ENCODE measurements at places on chromosomes 2 and 18. TPM values are rescaled to one million over a fixed set of nuclear protein-coding genes. Genes with fewer than 3 reads are reported as not detected.
A peak's percentile ranks its signal among the peaks of the same experiment; 100 is the strongest.

DNA sequence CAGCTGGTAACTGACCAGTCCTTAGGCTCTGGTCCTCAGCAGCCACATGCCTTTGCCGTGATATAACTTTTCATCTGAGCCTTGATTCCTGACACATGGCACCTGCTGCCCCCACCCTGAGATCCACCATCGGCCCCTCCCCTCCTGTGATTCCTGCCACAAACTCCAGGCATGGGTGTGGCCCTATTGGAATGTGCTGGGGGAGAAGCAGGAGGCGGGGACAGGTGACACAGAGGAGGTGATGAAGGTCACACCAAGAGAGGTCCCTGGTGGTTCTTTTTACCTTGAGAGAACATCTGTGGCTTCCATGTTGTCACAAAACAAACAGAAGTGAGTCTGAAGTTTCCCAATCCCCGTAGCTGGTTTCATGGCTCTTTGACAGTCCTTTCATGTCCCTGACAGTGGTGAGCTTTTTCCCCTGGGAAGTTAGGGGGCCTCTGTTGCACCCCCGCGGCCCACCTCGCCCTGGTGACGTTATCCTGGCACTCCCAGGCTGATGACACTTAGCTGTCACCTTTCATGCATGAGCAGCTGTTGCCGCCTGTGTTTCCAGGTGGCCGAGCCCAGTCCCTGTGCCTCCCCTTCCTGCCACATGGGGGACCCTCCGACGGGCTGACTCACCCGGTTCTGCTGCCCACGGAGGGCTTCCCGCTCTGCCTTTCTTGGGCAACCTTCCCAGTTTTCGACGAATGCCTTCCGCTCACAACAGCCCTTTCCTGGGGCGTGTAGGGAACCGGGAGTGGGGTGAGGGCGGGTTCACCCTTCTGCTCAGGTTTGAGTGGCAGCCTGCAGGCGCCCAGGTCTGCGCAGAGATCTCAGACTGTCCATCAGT lies 66.3 kb upstream of the GLI2 start:
- peaks cover 21% of the 10 kb centered on the region for H3K27me3 ChIP-seq
- H3K27ac ChIP-seq: no peak overlapping the region
- peaks cover 4% of the 10 kb centered on the region for H3K36me3 ChIP-seq

Gene CDH19
- not detected for total RNA-seq

- no peaks in the 10 kb centered on the region for H3K27me3 ChIP-seq
- peaks cover 27% of the 10 kb centered on the region for H3K4me1 ChIP-seq
- no peaks in the 10 kb centered on the region for H3K36me3 ChIP-seq
- no peak overlapping the region for H3K4me3 ChIP-seq
- DNase-seq: peak; percentile 28
Observed at GRCh38 chr2:8324164-8324856, 357.5 kb upstream of the ID2 start.

- no peaks in the 10 kb centered on the region for H3K4me1 ChIP-seq
- no peak for DNase-seq
- H3K27ac ChIP-seq: no peak overlapping the region
- H3K4me3 ChIP-seq: no peak overlapping the region
Observed at GRCh38 chr2:164567335-164567989, 53.8 kb downstream of the GRB14 start.

- H3K4me1 ChIP-seq: peaks cover 89% of the 10 kb centered on the region
- H3K36me3 ChIP-seq: peaks cover 7% of the 10 kb centered on the region
- peak overlapping the region; percentile 73 for H3K27ac ChIP-seq
- no peaks in the 10 kb centered on the region for H3K27me3 ChIP-seq
Observed at GRCh38 chr2:74843899-74844298, 10.0 kb downstream of the HK2 start.

DNA sequence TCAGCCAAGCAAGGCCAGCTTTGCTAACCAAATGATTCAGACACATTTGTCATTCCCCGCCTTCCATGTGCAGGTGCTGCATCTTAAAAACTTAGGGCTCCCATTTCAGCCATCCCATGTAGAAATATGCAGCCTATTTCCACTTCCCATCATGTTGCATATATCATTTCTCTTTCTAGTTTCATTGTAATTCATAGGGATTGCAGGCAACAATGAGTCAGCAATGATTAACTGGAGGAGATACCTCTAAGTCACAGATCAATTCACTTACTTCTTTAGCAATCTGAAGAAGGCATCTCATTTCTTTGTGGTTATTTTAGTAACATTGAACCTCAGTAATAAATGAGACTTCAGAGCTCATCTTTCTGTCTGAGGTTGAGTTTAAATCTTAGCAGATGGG lies 276.1 kb upstream of the PKDCC start:
- H3K36me3 ChIP-seq: no peaks in the 10 kb centered on the region
- H3K4me1 ChIP-seq: no peaks in the 10 kb centered on the region

- H3K27ac ChIP-seq: no peak overlapping the region
- no peaks in the 10 kb centered on the region for H3K36me3 ChIP-seq
- no peak for DNase-seq
Observed at GRCh38 chr18:5478261-5478660, 65.5 kb downstream of the EPB41L3 start.

DNA sequence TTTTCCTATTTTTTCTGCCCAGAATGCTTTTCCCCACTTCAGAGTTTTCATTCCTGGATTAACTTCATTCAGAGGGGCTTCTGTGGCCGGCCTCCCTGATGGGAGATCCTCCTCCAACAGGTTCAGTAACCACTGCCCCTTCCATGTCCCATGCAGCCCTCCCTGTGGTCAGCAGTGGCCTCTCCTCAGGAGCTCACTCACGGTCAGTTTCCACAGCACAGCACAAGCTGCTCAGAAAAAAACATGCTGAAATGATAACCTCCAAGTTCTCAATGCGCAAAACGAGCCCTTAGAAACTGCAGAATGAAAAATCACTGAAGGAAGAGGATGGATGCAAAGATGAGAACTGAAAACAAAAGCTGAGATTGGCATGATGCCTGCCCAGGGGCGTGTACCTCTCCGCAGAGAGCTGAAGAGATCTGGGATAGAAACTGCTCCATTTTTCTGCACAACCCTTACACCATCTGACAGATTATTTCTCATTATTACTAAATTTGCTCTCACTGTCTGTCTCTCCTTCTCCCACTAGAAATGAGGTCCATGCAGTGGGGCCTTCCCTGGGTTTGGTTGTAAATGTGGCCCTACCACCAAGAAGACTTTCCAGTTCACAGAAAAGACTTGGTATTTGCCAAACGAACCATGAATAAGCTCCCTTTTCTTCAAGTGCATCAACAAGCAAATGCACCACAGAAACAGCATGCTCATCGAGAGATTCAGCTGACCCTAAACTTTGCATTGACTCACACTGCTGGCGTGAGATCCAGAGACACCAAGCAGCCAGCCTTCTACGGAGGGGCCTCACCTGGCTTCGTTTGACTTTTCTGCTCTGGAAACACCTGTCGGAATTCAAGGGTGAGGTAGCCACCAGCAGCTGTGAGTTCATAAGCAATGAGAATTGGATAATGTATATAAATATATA lies 51.5 kb downstream of the TMEM18 start:
- H3K4me1 ChIP-seq: no peaks in the 10 kb centered on the region
- no peaks in the 10 kb centered on the region for H3K36me3 ChIP-seq
- H3K4me3 ChIP-seq: no peak overlapping the region
- peaks cover 6% of the 10 kb centered on the region for H3K27me3 ChIP-seq
- no peak for DNase-seq

DNA sequence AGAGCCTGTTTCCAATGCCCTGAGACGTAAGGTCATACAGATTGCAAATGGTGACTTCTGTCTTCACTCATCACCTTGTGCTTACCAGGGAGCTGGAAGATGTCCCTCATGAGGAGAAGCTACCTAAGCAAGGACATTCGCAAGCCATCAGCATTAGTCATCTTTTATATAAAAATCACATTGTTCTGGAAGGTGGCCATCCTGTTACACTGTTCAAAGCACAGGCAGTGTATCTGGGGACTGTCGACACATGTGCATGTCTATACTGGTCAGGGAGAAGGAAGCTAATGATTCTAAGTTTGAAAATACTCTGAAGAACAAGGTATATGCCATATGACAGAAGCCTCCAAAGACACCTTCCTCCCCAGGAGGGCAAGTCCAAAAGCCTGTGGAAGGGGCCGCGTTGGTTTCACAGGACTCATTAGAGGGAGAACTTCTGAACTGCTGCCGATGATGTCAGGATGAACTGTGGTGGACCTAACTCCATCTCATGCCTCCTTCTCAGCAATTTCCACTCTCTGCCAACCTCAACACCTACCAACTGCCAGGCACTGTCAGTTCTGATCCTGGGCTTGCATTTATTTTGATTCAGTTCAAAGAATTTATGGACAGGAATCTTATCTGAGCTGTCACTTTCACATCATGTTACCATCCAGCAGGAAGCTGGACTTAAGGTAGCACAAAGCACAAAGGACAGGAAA lies 39.4 kb downstream of the DNER start:
- H3K4me3 ChIP-seq: no peak overlapping the region
- peaks cover 40% of the 10 kb centered on the region for H3K27me3 ChIP-seq
- no peaks in the 10 kb centered on the region for H3K36me3 ChIP-seq

GRCh38 chr2:202624133-202624532 lies 10.6 kb upstream of the FAM117B start:
- no peak overlapping the region for H3K4me3 ChIP-seq
- H3K27ac ChIP-seq: no peak overlapping the region
- H3K36me3 ChIP-seq: no peaks in the 10 kb centered on the region
- DNase-seq: no peak
- H3K27me3 ChIP-seq: no peaks in the 10 kb centered on the region
- no peaks in the 10 kb centered on the region for H3K4me1 ChIP-seq

GRCh38 chr2:174846218-174846617 lies 81.9 kb upstream of the CHRNA1 start:
- H3K4me3 ChIP-seq: peak overlapping the region; percentile 3
- H3K36me3 ChIP-seq: no peaks in the 10 kb centered on the region
- DNase-seq: no peak
- H3K27me3 ChIP-seq: no peaks in the 10 kb centered on the region
- H3K4me1 ChIP-seq: peaks cover 14% of the 10 kb centered on the region
- H3K27ac ChIP-seq: no peak overlapping the region

DNA sequence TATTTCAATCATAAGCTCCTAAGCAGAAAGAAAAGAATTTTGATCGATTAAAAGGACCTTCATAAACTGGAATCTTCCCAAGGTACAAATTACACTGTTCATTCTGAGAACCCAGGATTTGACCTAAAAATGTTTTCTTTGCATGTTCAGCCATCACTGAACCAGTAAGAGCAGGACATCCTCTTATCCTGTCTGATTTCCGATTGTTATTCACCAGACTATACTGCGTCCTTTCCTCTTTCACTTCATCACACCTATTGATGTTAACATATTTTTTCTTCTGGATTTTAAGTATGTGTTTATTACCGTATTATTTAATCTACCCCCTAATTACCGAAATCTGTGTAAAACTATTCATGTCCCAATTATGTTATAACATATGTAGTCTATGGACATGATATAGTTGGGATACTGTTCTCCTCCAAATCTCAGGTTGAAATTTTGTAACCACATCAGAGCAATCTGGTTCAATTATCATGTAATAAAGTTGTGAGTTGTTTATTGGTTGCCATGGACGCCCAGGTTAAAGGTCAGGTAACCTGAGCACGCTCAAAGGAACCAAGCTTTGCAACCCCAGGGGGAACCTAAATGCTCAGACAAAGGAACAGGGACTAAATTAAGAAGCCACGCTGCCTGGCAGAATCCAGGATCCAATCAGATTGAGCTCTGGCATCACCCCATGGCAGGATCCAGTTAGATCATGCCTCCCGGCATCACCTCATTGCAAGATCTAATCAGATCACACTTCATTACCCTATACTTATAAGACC lies 11.6 kb upstream of the TBC1D8 start:
- no peaks in the 10 kb centered on the region for H3K4me1 ChIP-seq
- no peaks in the 10 kb centered on the region for H3K27me3 ChIP-seq
- DNase-seq: no peak
- H3K27ac ChIP-seq: no peak overlapping the region

DNA sequence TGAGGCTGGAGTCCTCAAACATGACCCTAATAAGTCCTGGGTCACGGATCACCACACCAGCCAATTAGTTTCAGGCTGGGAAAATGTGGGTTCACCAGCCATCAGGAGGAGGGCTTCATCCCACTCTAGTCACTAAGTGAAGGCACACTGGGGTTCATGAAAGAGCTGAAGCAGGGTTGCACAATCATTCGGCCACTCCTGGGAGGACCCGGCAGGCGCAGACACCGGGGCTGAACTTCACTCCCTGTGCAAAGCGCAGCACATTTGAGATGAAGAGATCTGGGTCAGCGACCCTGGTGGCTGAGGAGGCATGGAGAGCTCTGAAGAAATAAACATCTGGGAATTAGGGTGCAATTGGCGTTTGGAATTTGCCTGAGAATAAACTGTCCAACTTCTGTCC lies 684.4 kb upstream of the SALL3 start:
- H3K4me3 ChIP-seq: no peak overlapping the region
- no peak overlapping the region for H3K27ac ChIP-seq
- no peaks in the 10 kb centered on the region for H3K4me1 ChIP-seq
- H3K27me3 ChIP-seq: no peaks in the 10 kb centered on the region
- no peak for DNase-seq
- H3K36me3 ChIP-seq: no peaks in the 10 kb centered on the region

GRCh38 chr2:222673883-222674282 lies 2.4 kb downstream of the MOGAT1 start:
- H3K4me3 ChIP-seq: no peak overlapping the region
- DNase-seq: no peak
- H3K27ac ChIP-seq: no peak overlapping the region
- H3K27me3 ChIP-seq: peaks cover 60% of the 10 kb centered on the region
- H3K4me1 ChIP-seq: peaks cover 8% of the 10 kb centered on the region

- H3K36me3 ChIP-seq: no peaks in the 10 kb centered on the region
- no peak for DNase-seq
- H3K4me3 ChIP-seq: no peak overlapping the region
- H3K4me1 ChIP-seq: no peaks in the 10 kb centered on the region
- no peak overlapping the region for H3K27ac ChIP-seq
Observed at GRCh38 chr2:222037211-222037610, 261.6 kb downstream of the PAX3 start.

DNA sequence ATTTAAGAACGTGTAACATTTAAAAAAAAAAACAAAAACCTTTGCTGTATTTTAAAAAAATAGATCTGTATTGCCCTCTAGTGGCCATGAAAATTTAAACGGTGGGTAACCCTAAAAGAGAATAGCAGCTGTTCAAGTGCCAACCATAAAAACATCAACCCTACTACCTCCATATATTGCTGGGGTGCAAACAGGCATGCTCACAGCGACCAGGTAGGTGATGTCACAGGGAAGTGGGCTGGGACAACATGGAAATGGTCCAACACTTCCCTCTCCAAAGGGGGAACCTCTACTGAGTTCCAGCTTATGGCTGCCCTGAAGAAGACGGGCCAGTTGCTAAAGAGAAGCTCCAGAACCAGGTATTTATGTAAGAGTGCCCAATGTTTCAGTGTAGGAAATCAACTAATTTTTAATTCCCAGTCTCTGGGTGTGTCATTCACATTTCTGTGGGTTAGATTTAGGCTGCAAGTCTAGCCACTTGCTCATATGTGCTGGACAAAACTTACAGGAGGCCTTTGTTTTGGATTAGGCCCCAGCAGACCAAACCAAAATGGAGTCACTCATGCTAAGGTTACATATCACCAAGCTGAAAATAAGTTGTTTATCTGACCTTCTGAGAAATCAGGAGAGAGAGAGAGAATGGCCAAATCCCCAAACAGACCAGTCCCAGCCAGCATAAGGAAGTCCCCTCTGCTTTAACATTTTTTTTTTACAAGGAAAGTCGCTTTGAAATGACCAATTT lies 54.5 kb downstream of the SKA1 start:
- H3K27ac ChIP-seq: no peak overlapping the region
- no peak overlapping the region for H3K4me3 ChIP-seq
- no peak for DNase-seq

- no peak overlapping the region for H3K4me3 ChIP-seq
- peaks cover 20% of the 10 kb centered on the region for H3K4me1 ChIP-seq
- no peaks in the 10 kb centered on the region for H3K36me3 ChIP-seq
- peaks cover 1% of the 10 kb centered on the region for H3K27me3 ChIP-seq
- H3K27ac ChIP-seq: no peak overlapping the region
Observed at GRCh38 chr18:23240609-23240930, 105.3 kb downstream of the CABLES1 start.
